Glutamatergic neuron (in vitro differentiated cells): ENCODE measurements at places on chromosomes 5 and 9. TPM values are rescaled to one million over a fixed set of nuclear protein-coding genes. Genes with fewer than 3 reads are reported as not detected.

ANP32B gene
- 108 TPM for total RNA-seq

ADAMTS13 gene
- 27.9 TPM for total RNA-seq

GEMIN5 gene
- 13.9 TPM for total RNA-seq

FOXI1 gene
- total RNA-seq = not detected

SLC28A3 gene
- not detected for total RNA-seq

PHYHD1 gene
- 4.4 TPM for total RNA-seq

CDC20B gene
- total RNA-seq = 0.34 TPM

C9orf78 gene
- total RNA-seq = 46.1 TPM

C5orf22 gene
- total RNA-seq = 26.5 TPM

ANKH gene
- 83.3 TPM for total RNA-seq

NME5 gene
- total RNA-seq = 0.71 TPM

BAAT gene
- 0.54 TPM for total RNA-seq

IGFBPL1 gene
- total RNA-seq = 590 TPM

SLC6A18 gene
- not detected for total RNA-seq

TNFSF15 gene
- not detected for total RNA-seq

PPP2R2B gene
- 11.4 TPM for total RNA-seq

MEIKIN gene
- not detected for total RNA-seq

SPINK1 gene
- not detected for total RNA-seq

PCDHGC5 gene
- 4.0 TPM for total RNA-seq

TMC1 gene
- not detected for total RNA-seq

SPAG8 gene
- total RNA-seq = not detected

IFNA13 gene
- total RNA-seq = not detected

CCL27 gene
- 1.7 TPM for total RNA-seq

BTNL3 gene
- total RNA-seq = not detected

PCDHGB4 gene
- total RNA-seq = 40.8 TPM

CCL28 gene
- total RNA-seq = 1.1 TPM

PCYOX1L gene
- 25.4 TPM for total RNA-seq

PSD2 gene
- 2.3 TPM for total RNA-seq

BTNL8 gene
- not detected for total RNA-seq

SLC25A2 gene
- total RNA-seq = 1.9 TPM

GABRP gene
- total RNA-seq = not detected

ALDH1A1 gene
- total RNA-seq = not detected

ANKRD31 gene
- total RNA-seq = 0.42 TPM

PCDHGA11 gene
- total RNA-seq = 12.5 TPM

CCDC112 gene
- 53.7 TPM for total RNA-seq

TLX3 gene
- 161 TPM for total RNA-seq

RAD23B gene
- total RNA-seq = 145 TPM

IL4 gene
- not detected for total RNA-seq

NOXA1 gene
- total RNA-seq = 2.6 TPM

MZB1 gene
- not detected for total RNA-seq

IFNA2 gene
- total RNA-seq = not detected

SPAAR gene
- total RNA-seq = not detected

C9orf153 gene
- 0.27 TPM for total RNA-seq

PCDHGC4 gene
- 6.7 TPM for total RNA-seq

MYMK gene
- total RNA-seq = not detected

CDH9 gene
- total RNA-seq = 3.6 TPM

IRGM gene
- total RNA-seq = not detected

KLF4 gene
- total RNA-seq = 72.1 TPM

GAS1 gene
- total RNA-seq = 6.1 TPM

PCBD2 gene
- 9.9 TPM for total RNA-seq

PCDHA1 gene
- 0.69 TPM for total RNA-seq

FOXD4L3 gene
- total RNA-seq = 0.27 TPM

BRD8 gene
- total RNA-seq = 62.3 TPM

IFNA21 gene
- not detected for total RNA-seq

PCDHGA3 gene
- 10.4 TPM for total RNA-seq
